ENCODE measurements at places on chromosomes 4 and X.

GRCh38 chr4:172055046-172055445 lies 241.8 kb downstream of the GALNTL6 start:
- DNase-seq: no peak

DNA sequence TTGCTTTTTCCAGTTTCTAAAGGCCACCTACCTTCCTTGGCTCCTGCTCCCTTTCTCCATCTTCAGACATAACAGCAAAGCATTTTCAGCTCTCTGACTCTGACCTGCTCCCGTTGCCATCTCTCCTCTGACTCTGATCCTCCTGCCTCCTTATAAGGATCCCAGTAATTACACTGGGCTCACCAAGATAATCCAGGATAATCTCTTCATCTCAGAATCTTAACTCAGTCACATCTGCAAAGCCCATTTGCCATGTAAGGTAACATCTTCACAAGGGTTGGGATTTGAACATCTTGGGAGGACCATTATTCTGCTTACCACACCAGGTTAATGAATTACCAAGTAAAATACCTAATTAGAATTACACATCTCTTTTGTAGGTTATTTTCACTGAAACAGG lies 41.3 kb upstream of the MAGED1 start:
- no peak for DNase-seq

DNA sequence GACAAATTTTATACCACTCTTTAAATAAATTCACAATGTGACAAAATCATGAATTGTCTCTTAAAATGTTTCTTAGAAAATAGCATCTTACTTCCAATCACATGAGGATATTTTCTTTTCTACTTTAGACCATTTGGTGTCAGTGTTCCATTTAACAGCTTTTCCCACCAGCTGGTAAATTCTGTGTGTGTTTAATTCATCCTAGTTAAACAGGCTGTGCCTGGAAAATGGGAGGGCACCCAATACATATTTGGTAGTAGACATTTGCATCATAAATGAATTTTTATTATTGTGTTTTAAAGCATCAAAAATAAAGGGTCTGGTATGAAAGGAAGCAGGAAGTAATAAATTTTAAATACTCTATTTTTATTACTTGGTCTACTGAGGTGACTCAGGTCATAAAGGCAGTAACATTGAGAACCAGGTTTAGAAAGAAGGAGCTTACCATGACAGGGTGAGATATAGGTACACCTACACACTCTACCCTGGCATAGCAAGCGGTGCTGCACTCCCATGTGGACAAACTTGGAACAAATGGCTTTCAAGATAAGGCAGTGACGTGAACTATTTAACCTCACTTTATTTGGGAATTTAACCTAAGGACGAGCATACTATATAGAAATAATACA lies 344.5 kb downstream of the BMPR1B start:
- DNase-seq: no peak

DNA sequence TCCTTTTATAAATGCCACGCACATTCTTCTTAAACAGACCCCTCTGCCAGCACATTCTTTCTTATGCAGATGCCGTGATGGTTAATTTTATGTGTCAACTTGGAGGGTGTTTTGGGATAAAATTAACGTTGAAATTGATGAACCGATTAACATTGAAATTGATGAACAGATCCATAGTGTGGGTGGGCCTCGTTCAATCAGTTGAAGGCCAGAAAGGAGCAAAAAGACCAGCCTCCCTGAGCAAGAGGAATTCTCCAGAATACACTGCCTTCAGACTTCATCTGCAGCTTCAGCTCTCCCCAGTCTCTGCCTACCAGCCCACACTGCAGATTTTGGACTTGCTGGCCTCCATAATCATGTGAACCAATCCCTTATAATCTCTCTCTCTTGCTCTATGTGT lies 233.6 kb upstream of the BCOR start:
- DNase-seq: no peak

DNA sequence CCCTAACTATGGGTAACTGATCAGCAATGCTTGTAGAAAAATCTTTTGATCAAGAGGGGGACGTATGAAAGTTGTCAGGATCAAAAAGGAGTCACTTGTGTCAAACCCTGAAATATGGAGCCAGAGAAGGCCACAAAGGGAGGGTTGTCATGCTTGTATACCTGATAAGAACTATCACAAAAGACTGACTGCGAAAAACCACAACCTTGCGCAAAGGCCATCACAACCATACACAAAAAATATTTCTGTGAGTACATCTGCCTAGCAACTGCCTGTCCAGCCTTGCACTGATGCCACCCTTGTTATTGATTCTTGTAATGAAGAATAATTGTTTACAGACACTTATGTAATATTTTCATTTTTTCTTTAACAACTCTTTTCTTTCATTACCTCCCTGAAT lies 22.8 kb upstream of the EIF4E start:
- no peak for DNase-seq

GRCh38 chr4:142351958-142352357 lies 494.1 kb downstream of the INPP4B start:
- DNase-seq: no peak

All from fibroblast of skin of scalp (primary cell).